ENCODE measurements at places on chromosomes 2 and 18.

DNA sequence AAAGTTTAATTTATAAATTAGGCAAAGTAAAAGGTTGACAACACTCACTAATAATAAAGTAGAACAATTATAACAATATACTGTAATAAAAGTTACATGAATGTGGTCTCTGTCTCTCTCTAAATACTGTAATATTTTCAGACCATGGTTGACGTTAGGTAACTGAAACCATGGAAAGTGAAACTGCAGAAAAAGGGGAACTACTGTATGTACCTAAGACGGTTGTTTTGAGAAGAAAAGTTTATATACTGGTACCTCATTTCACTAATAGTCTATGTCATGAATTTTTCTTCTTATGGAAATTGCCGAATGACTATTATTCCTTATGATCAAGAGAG lies 166.7 kb upstream of the ZNF521 start:
- DNase-seq, result no peak

- no peak for DNase-seq
These were observed 62.3 kb upstream of the CTIF start for GRCh38 chr18:48476550-48476917.

- no peak for DNase-seq
These were observed 408.5 kb downstream of the ZEB2 start for GRCh38 chr2:144111437-144111836.

- DNase-seq, result no peak
These were observed 55.8 kb upstream of the TNP1 start for GRCh38 chr2:216915557-216916150.

DNA sequence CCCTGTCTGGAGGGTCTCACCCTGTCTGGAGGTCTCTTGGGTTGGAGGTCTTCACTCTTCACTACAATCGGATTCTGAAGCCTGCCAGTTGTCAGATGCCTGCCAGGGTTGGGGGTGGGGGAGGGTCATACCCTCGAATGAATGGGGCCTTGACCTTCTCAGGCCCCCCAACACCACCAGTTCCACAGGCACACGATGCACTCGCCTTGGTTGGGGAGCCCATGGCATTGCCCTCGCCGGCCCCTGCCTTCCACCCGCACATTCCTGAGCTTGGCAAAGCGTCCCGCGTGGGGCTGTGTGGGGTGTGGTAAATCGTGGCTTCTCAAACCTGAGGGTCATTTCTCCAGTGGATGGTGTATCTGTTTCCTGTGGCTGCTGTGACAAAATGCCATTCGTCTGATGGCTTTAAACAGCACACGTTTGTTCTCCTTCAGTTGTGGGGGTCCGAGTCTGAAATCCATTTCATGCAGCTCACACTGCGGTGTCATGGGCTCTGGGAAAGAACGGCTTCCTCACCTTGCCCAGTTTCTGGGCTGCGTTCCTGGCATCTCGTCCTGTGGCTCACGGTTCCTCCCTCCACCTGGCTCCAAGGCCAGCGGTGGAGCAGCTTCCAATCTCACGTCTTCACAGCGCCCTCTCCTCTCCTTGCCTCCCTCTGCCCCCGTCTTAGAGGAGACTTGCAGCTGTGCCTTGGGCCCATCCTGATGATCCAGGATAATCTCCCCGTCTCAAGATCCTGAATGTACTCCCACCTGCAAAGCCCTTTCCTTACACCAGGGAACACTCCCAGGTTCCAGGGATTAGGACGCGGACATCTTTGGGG lies 38.0 kb upstream of the HPCAL1 start:
- no peak for DNase-seq

DNA sequence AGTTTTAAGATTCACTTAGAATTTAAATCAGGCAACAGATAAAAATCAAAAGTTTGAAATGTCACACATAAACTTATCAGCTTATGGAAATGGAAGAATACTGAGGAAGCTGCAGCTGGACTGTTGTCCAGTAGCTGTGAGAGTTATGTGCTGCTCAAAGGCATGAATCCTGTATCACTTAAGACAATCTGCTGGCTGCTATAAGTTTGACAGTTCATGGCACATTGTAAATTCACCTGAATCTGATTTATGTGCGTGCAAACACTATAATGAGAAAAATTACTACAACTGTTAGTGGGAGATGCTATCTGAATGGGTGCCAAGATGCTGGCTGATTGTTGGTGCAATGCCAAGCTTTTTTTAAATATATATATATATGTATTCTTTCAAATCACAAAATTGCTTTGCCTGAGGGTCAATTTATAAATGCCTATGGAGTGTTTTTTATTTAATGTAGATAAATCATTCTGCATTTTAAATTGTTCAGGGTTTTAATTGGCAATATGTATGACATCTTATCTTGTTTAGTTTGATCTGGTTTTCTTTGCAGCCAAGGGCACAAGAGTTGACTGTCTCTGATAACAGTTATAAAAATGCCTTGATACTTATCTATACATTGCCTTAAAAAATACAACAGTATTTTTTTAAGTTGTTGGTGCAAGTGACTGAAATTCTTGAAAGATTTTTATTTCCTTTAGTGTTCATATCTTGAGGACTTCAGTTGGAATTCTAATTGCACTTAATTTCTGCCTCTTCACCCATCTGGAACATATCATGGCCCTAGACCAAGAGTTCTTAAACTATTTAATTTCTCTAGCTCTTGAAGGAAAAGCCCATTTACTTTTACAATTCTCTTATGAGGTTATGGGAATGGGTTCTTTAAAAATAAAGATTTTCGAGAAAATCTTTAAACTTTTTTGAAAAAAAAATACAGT lies 48.7 kb downstream of the CAVIN2 start:
- no peak for DNase-seq

DNA sequence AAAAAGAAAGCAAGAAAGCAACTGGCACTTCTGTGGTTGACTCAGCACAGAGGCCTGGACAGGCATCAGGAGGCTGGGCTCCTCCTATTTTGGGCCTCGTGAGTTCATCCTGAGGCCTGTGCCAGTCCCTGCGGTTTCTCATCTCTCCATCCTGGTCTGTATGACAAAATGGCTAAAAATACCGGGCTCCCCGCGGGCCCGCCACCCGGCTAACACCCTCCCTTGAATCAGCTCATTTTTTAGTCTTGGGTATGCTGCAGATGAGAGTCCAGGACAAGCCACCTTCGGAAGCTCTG lies 62.3 kb upstream of the YWHAQ start:
- DNase-seq, result no peak

GRCh38 chr2:102619414-102620319 lies at the start of gene SLC9A2:
SLC9A2 (plus strand) TSS chr2:102619553; CDS start chr2:102619849, 296 bp downstream.
- DNase-seq, result no peak

DNA sequence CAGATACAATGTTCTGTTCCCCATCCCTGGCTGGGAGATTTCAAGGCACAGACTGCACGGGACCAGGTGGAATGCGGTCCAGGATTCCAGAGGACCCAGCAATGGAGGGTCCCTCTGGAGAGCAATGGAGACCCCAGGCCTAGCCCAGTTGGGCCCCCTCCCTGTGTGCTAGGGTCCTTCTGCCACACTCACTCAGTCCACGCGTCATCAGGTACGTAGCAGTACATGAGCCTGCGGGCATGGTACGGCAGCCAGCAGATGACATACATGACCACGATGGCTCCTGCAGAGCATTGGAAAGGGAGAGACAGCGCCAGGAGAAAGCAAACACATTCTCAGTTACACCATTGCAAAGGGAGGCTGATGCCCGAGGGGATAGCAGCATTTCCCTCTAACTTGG lies 10.1 kb downstream of the NTSR2 start:
- DNase-seq, result no peak

- no peak for DNase-seq
These were observed 52.9 kb downstream of the EPB41L3 start for GRCh38 chr18:5490753-5491480.

DNA sequence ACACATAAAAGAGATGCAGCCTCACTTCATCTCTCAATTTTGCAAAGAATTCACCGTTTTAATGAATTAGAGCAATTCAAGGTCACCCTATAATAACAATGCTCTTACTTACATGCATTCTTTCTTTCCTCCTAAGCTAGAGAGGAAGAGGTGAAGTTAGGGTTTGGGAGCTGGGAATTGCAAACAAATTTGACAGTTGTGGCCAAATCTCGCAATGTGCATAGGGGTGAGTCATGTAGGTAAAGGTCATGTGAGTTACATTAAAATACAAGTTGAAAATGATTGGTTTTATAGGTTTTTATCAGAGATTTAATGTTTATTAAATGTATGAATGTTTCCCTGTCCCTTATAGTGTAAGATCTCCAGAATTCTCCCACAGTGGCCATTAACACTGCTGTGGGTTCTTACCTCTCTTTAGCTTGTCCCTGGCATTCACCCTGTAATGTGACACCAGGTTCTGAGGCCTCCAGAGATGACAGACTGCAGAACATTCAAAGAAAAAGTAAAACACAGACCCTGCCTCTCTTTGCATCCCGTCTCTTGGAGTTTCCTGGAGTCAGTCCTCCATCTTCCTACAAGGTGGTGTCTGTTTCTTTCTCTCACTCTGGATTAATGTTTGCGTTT lies 53.7 kb upstream of the LGALSL start:
- DNase-seq, result no peak

DNA sequence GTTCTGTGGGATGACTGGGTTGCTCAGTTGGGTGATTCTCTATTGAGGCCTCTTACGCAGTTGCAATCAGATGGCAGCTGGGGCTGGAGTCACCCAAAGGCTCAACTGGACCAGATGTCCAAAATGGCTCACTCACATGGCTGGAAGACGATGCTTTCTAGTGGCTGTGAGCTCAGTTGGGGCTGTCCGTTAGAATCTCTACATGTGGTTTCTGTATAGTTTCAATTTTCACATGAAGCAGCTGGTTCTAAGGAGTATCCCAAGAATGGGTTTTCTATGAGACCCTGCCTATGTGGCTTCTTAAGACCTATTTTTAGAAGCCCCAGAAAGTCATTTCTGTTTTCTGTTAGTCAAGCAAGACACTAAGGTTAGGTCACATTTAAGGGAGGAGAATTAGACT lies 4.4 kb downstream of the XRCC5 start:
- DNase-seq, result no peak

DNA sequence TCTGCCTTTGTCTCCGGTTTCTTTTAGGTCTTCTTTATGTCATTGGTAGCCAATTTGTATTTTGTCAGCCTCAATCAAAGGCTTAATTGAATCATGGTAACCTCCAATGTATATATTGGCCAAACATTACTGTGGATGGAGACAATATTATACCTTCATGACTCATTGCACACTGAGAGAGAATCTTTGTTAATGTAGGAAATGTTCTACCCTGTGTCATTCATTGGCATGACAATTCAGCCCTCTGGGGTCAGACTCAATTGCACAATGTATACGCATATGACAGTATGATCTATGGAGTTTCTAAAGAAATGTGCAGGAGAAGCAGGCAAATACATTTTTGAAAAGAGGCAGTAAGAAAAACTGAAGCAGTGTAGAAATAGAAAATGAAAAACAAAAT lies 162.6 kb downstream of the PDE11A start:
- no peak for DNase-seq

GRCh38 chr18:78925557-78926242 lies 53.9 kb upstream of the SALL3 start:
- DNase-seq, result no peak

- no peak for DNase-seq
These were observed 974.5 kb upstream of the ZEB2 start for GRCh38 chr2:145494441-145494840.

- DNase-seq, result no peak
These were observed 724 bp downstream of the NMS start for GRCh38 chr2:100470898-100471514.

DNA sequence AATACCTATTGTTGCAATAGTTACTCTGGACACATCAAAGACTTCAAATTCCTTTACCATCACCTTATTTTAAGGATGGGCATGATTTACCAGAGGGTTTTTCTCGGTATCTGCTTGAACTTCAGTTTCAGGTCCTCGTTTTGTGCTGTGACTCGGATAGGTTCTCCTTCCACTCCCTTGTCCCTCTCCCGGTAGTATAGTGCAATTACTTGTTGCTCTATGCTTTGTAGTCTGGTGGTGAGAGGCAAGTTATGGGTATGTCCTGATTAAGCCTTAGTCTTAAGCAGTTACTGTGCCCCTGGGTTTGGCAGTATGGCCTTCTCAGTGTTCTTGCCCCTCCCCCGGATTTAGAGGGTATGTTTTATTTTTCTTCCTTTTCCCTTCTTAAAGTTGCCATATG lies 96.6 kb downstream of the RHBDD1 start:
- no peak for DNase-seq

GRCh38 chr2:233404222-233404621 lies 49.9 kb downstream of the DGKD start:
- DNase-seq, result peak; percentile 75

DNA sequence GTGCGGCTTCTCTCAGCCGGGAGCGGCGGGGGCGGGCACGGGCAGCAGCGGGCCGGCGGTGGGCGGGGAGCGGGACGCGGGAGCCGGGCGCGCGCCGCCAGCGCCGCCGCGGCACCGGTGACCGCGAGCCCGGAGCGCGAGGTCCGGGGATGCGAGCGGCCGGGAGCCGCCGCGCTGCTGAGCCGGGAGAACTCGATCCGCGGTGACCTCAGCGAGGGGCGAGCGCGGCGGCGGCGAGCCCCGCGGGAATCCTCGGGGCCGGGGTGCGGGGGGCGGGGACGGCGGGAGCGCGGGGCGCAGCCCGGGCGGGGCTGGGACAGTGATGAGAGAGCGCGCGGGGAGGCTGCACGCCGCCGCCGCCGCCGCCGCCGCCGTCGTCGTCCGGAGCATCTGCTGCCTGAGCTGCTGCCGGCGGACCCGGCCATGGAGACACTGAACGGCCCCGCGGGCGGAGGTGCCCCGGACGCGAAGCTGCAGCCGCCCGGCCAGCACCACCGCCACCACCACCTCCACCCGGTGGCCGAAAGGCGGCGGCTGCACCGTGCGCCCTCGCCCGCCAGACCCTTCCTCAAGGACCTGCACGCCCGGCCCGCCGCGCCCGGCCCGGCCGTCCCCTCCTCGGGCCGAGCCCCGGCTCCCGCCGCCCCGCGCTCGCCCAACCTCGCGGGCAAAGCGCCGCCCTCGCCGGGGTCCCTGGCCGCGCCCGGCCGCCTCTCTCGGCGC lies at the start of gene MTCL1:
Gene MTCL1 (plus strand): TSS at position 319 of the 723 bp plus-strand sequence. CDS start 105 bp downstream, at position 424.
- DNase-seq, result peak; percentile 3

GRCh38 chr2:6442252-6442985 lies 423.3 kb downstream of the CMPK2 start:
- no peak for DNase-seq

DNA sequence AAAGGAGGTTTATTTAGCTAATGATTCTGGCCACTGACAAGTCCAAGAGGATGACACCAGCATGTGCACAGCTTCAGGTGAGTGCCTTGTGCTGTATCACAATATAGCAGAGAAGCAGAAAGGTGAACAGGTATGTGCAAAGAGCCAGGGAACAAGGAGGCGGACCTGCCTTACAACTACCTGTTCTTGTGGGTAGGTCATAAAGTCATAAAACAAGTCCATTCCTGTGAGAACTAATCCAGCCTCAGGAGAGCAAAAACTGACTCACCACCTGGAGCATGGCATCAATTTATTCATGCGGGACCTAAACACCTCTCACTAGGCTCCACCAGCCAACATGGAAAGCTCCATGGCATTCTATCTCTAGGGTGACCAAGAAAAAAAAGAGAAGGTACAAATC lies 234.2 kb downstream of the ASXL3 start:
- DNase-seq, result no peak
